ENCODE measurements at places on chromosomes 11 and 22.

- DNase-seq, result no peak
Measured at GRCh38 chr11:45225277-45225676, 60.9 kb downstream of the SYT13 start.

GRCh38 chr11:64764040-64764611 is 4.4 kb upstream of the PYGM start:
- DNase-seq, result no peak

DNA sequence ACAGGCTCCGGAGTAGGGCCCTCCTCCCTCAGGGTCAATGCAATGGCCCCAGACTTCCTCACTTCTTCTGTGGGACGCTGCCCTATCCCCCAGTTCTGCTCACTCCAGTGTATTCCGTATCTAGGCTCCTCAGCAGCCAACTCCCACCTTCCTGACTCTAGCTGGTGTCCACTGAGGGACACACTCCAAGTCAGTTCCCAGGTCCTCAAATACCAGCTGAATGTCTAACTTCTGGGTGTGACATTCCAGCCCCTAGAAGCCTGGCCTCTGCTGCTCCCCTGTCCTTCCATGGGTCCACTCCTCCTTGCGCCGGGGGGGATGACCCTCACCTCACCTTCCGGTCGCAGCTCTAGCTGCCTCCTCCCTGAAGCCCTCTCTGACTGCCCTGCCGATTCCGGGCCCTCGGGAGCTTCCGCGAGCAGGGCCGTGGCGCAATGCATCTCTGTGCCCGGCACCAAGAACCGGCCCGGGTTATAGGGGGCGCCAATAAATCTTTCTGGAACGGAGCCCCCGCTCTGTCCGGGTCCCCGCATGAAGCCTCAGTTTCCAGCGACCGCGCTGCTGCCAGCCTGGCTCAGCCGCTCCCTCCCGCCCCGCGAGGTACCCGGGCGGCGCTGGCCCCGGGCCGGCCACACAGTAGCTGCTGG is 15.4 kb downstream of the BAD start:
- no peak for DNase-seq

GRCh38 chr22:47598864-47599263 is 836.4 kb downstream of the TBC1D22A start:
- no peak for DNase-seq

- no peak for DNase-seq
Measured at GRCh38 chr11:19101796-19102520, 15.0 kb upstream of the ZDHHC13 start.

- DNase-seq, result no peak
Measured at GRCh38 chr22:22603470-22603947, 40.9 kb upstream of the GGTLC2 start.

DNA sequence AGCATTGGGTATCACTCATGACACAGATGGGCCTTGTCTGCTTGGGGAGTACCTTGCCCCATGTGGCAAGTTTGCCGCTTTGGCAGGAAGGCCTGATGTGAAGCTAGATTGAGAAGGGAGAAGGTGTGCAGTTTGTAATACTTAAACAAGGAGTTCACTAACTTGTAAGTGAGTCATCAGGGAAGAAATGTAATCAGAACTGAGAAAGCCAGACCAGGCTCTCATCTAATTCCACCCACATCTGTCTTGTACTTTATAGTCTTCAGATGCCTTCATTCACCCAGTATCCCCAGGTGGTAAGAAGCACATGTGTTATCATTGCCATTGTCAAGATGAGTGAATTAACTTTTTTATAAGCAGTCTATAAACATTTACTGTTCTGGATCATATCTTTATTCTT is 116.0 kb upstream of the DDI1 start:
- no peak for DNase-seq

- no peak for DNase-seq
Measured at GRCh38 chr11:35520376-35520775, 5.0 kb downstream of the PAMR1 start.

- no peak for DNase-seq
Measured at GRCh38 chr11:2318123-2318522, 16.3 kb downstream of the TSPAN32 start.

DNA sequence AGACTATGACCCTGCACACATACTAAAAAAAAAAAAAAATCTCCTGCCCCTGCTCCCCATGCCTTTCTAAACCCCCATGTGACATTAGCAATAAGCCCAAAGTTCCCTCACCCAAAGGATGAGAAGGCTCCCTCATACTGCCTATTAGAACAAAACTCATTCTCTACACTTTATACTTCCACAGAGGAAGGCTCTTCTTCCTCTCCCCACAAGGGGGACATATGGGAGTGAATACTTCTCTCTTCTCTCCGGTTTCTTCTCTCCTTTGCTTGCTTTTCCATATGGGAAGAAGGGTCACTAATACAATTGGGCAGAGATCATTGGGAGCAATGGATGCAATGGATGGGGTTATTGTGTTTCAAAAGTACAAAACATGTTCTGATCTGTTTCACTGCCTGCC is 3.3 kb downstream of the OR52L1 start:
- DNase-seq, result no peak

All from activated gamma-delta T cell (primary cell).